Stimulated activated CD4-positive, alpha-beta T cell treated with anti-CD3 and anti-CD28 coated beads, Interleukin-2, amount 100 ng/mL, for 24 hours (primary cell): ENCODE measurements at places on chromosomes 2 and 18.

- no peak for DNase-seq
These were observed 67.6 kb upstream of the MCFD2 start for GRCh38 chr2:46983065-46983801.

- no peak for DNase-seq
These were observed 72.7 kb upstream of the ITPRID2 start for GRCh38 chr2:181818840-181819239.

GRCh38 chr2:70830366-70830765 is 5.2 kb downstream of the CD207 start:
- DNase-seq: no peak

DNA sequence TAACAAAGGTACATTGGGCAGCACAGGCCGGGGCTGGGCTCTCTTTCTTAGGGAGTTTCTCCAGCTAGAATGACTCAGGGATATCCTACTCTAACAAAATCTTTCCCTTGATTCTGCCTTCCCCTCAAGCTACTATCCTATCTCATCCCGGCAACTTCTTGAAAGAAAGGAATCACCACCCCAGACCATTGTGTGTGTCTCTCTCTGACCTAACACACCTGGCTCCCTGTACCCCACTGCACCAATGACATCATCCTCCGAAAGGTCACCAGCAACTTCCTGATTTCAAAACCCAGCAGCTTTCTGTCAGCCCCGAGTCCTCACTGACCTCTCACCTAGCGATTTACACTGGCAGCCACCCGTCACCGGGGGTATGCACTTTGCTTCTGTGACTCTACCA is 72.1 kb upstream of the MAP4K4 start:
- DNase-seq: no peak

DNA sequence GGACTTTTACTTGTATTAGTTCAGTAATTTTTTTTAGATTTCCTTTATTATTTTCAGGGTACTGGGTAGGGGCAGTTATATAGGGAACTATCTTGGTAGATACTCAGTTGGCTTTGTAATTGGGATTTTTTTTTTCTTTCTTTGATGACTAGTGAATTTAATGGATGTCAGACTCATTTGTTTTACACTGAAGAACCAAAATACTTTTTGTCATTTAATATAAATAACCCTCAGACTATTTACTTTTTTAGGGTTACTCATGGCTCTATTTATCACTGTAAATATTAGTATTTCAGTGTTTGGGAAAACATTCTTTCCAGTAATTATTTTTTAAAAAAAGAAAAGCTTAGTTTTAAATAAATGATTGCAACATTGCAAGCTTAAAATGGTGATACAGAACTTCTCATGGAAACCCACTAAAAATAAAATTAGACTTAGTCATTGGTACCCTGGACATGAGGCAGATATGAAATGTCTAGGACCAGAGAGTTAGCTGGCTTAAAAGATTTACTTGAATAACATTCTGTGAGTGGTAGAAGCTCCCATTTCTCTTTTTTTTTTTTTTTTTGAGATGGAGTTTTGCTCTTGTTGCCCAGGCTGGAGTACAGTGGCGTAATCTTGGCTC is 74.4 kb upstream of the CYP20A1 start:
- no peak for DNase-seq

DNA sequence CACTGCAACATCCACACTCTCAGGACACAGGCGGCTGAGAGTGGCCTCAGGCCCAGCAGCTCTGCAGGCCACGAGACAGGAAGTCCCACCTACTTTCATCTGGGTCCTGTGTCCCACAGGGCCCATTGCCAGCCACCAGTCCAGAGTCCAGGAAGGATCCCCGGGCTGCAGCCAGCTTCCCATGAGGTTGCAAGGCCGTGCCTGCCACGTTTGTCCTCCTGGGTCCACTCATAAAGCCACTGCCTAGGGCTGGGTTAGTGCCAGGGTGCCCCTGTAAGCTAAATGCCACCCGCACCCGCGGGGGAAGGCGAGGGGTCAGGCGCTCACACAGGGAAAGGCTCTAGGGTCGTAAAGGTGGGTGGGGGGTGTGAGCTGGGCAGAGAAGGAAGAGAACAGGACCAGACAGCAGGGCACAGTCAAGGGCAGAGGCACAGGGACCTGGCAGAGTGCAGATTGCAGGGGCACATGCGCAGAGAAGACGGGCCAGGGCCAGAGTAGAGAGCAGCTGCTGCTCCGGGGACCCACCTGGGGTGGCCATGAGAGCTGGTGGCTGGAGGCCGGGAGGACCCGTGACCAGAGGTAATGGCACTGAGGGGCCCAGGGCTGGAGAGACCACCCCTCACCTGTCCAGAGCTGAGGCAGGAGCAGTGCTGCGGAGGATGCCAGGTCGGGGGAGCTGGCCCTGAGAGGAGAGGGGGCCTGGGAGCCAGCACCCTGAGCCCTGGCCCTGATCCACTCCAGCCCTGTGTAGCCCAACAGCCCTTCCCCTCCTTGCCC is 8.0 kb downstream of the AGXT start:
- DNase-seq: no peak

- no peak for DNase-seq
These were observed 81.7 kb downstream of the EPC2 start for GRCh38 chr2:148726228-148726627.

- no peak for DNase-seq
These were observed 303.3 kb downstream of the GBX2 start for GRCh38 chr2:235864733-235865515.

DNA sequence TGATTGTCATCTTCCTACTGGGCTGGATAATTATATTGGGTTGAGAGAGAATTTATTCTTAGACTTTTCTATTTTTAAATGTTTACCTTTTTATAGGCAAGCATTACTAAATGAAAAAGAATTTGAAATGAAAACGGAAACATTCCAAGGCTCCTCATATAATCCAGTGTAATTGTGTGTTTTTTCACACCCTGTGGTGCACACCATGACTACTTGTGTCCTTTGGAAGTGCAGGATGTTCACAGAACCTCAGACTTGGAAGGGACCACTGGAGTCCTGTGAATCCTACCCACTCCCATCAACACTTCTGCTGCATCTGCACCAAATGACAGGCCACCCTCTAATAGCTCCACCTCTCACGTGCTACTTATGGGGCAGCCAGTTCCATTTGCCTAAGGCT is 48.0 kb downstream of the NAT8 start:
- DNase-seq: no peak

- DNase-seq: no peak
These were observed 1603.8 kb upstream of the ZEB2 start for GRCh38 chr2:146123714-146124113.

GRCh38 chr2:3101016-3101942 is 276.3 kb downstream of the EIPR1 start:
- DNase-seq: no peak

DNA sequence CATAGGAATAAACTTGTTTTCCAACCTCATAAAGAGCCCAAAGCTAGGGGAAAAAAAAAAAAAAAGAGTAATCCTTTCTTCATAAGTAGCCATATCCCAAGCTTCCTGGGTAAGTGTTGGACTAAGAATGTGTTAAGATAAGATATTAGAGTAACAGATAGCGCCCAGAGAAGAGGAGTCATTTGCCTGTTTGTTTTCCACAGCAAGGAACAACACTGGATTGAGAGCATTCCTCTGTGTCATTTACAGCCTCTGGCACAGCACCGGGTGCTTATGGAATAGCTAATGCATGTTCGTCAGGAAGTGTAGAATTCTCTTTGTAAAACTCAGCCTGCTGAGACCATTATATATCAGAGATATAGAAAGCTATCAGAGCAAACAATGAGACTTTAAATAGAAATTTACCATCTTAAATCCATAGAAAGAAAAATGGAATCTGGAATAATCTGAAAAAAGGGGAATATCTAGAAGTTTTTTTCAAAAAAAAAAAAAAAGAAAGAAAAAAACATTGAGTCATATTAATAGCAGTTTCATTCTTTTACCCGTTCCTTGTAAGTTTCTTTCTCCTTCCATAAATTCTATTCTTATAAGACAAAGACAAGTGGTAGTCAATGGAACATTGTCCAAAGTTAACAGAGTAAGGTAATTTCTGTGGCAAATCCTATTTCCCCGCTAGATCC is 37.6 kb downstream of the LRP2 start:
- no peak for DNase-seq
